Adipocyte (in vitro differentiated cells): ENCODE measurements at places on chromosomes 11 and 22.

DNA sequence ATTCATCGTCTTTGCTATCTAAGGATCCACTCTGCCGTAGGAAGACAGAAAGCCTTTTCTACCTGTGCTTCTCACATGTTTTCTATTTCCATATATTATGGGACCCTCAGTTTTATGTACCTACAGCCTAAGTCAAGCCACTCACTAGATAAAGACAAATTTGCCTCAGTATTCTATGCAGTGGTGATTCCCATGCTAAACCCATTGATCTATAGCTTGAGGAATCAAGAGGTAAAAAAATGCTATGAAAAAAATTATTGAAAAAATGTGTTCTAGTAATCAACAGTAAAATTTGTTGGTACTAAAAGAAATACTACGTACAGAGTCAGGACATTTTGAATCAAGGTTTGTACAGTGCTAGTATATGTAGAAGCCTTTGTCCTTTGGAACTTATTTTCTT, 18.1 kb upstream of the OR5AL1 start:
- DNase-seq = no peak

DNA sequence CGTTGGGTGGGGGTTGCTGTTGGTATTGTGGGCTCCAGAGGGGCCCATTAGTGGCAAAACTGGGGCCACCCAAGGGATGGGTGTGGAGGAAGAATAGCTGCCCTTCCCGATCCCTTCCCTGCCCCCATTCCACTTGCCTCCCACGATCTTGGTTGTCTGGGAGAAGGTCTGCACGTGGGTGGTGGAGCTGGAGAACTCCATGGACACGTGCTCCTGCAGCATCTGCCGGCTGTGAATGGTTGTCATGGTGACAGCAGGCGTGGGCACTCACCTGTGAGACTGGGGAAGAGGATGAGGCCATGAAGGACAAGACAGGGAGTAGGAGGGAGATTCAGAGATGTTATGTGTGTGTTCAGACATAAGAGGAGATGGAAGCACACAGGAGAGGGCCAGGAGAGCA, 2.0 kb downstream of the IGSF22 start:
- no peak for DNase-seq

GRCh38 chr11:62186195-62186594, 3.8 kb upstream of the SCGB1D1 start:
- no peak for DNase-seq

DNA sequence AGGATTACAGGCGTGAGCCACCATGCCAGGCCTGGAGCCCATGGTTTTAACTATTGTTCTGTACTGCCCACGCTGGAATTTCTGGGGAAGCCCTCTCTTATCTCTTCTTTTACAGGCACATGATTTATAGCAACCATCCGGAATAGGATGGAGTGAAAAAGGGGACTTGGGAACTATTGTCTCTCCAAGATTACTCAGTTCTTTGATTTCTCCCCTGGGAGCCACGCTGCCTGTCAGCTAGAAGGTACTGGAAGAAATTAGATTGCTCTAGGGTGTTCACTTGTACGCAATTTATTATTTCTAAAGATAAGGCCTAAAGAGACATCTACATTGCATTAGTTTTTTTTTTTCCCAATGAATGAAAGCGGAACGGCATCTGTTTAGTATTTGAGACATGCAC, 65.6 kb upstream of the PTPRJ start:
- DNase-seq = no peak

DNA sequence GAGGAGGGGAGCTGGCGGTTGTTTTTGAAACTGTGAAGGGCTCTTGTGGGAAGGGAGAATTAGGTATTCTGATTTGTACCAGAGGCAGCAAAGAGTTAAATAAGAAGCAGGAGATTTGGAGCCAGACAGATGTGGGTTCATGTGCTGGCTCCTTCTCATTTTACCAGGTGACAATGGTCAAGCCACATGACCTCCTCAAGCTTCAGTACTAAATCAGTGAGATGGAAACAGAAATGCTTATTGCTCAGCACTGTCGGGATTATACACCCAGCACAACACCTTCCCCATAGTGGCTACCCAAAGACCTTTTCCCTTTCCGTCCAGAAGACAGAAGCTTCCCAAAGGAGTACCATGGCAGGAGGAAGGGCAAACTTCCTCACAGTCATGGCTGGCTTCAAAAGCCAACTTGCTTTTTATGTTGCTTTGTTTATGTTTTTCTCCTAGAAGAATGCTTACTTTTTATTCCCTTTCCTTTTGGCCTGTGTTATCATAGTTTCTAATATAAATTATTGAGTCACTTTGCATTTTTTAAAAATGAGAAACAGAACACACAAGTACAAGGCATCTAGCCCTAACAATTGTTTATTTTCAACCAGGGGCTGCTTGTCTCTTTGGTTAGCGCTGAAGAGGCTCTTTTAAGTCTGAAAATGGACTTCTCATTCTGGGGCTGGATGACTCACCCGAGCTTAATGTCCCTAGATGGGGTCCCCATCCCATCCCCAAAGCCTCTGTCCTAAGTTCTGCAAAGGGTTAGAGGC, 181.5 kb upstream of the ZBED5 start:
- DNase-seq = peak; percentile 49

GRCh38 chr11:16859651-16860050, 121.2 kb downstream of the C11orf58 start:
- no peak for DNase-seq

- no peak for DNase-seq
Measured at GRCh38 chr11:120399307-120399706, 63.1 kb downstream of the ARHGEF12 start.

GRCh38 chr22:45009606-45010531, at the start of gene PHF21B:
Gene PHF21B (minus strand): TSS chr22:45010005. CDS start chr22:45009549, 456 bp downstream.
- DNase-seq = peak; percentile 64

DNA sequence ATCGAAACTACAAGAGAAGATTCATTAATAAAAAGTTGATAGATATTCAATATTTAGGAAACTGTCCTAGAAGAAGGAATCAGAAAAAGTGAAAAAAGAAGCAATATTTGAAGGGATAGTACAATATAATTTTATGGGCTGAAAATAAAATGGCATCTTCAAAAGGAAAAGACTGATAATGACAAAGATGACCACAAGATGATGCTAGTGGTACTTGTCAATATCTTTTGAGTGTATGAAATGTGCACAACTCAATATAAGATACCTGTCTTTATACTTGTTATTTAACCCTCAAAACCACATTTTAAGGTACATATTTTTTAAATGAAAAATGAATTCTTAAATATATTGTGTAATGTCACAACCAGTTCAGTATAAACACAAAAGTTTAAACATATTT, 1059.6 kb upstream of the RAG2 start:
- peak; percentile 58 for DNase-seq

DNA sequence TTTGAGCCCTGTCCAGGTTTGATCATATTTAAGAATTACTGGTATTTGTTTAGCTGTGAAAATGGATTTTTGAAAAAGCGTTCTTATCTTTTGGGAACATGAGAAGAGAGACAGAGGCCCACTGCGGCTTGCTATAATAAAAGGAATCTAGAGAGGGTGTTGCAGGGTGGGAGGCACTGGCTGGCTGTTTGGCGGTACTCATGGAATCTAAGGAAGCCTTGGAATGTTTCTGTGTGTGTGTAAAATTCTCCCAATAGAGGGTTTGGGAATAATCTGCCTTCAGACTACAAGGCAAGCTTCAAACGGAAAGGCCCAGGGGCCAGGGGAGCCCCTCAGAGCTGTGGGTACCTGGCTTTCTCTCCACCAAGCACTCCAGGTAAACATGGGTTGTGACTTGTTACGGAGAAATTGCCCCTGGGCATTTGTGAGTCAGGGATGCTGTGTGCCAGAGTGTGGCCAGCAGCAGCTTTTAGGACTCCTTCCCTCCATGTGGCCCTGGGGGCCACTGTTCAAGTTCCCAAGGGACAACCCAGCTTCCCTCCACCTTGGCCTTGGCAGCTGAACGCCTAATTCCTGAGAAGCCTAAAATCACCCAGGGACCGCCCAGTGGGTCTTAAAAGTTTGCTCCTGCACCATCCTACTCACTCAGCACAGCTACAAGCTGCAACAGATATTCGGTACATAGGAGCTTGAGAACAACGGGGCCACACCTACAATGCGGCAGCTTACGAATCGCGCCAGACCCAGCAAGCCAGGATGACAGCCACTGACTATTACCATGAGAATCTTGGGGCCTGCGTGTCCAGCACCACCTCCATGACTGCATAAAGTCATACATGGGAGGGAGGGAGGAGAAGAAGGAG, 14.1 kb upstream of the SYT8 start:
- DNase-seq = peak; percentile 66

DNA sequence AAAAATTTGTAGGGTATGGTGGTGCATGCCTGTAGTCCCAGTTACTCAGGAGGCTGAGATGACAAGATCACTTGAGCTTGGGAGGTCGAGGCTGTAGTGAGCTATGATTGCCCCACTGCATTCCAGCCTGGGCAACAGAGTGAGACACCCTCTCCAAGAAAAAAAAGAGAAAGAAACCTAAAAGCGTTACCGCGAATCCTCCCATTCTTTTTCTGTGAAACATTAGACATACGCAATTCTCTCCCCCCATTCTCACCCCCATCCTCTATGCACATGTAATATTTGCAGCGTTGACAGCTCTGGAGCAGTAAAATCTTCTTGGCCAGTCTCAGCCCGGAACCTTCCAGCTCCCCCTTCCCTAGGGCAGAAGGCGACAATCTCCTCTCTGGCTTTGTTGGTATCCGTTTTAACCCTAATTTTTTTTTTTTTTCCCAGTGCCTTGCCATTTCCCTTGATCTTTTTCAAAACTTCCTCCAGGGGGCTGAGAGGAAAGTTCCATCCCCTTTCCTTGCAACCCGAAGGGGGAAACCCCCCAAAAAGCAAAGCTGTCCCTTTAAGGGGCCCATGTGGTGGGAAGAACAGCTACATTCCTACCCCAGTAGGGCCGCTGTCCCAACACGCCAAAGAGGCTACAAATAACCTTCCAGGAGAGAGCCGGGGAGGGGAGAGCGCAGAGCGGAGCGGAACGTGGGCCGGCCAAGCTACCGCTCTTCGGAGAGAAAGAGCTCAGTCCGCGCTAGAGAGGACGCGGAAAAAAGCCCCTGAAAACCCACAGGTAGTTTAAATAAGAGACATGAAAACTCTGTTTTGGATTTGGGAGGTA, 1.9 kb downstream of the LRP4 start:
- DNase-seq = peak; percentile 86

GRCh38 chr11:117427356-117427874, 99.8 kb downstream of the CEP164 start:
- DNase-seq = no peak

DNA sequence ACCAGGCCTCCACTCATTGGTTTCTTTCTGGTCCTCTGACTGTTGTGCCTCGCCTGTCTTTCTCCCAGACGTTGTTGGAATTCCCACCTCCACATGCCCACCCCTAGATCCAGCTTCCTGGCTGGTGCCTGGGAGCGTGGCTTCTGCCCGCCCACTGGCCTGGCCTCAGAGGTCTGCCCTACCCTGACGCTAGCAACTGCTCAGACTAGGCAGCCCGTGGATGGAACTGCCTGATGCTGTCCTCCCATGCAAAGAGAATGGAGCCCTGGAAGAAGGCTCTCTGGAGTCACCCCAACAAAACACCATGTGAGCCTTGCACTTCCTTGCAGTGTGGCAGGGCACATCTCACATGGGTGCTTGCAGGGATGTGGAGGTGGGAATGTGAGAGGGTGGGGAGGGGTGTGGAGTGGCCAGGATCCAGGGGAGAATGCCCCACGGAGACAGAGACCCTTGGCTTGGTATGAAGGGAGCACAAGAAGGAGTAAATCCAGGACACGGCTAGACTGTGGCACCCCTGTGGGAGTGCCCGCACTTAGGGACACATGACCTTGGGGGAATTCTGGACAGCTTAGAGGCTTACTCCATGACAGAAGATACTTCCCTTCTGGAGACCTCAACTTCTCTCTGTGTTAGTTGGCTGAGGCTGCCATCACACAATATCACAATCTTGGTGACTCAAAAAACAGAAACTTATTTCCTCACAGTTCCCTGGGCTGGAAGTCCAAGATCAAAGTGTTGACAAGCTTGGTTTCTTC, 22.5 kb upstream of the ADA2 start:
- DNase-seq = no peak

DNA sequence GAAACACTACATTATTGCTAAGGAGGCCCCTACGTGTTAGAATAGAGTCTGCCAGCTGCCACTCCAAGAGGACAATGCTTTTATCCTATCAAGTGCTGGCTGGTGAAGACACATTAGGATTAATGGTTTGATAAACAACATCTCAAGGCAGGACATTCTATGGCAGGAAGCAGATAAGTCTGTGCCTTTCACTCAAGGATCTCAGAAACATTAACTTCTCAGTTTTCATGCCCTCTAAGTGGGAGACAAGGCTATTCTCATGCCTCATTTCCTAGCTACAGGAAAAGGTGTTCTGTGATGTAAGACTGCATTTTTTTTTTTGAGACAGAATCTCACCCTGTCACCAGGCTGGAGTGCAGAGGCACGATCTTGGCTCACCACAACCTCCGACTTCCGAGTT, 23.5 kb upstream of the TIMP3 start:
- DNase-seq = no peak

- no peak for DNase-seq
Measured at GRCh38 chr22:25644122-25644521, 79.6 kb downstream of the GRK3 start.

GRCh38 chr22:35024364-35024692, 41.6 kb upstream of the ISX start:
- no peak for DNase-seq

- DNase-seq = no peak
Measured at GRCh38 chr11:31720225-31720624, 90.9 kb downstream of the PAX6 start.
